ENCODE measurements at places on chromosomes 13 and 19. TPM values are rescaled to one million over a fixed set of nuclear protein-coding genes. Genes with fewer than 3 reads are reported as not detected.

DNA sequence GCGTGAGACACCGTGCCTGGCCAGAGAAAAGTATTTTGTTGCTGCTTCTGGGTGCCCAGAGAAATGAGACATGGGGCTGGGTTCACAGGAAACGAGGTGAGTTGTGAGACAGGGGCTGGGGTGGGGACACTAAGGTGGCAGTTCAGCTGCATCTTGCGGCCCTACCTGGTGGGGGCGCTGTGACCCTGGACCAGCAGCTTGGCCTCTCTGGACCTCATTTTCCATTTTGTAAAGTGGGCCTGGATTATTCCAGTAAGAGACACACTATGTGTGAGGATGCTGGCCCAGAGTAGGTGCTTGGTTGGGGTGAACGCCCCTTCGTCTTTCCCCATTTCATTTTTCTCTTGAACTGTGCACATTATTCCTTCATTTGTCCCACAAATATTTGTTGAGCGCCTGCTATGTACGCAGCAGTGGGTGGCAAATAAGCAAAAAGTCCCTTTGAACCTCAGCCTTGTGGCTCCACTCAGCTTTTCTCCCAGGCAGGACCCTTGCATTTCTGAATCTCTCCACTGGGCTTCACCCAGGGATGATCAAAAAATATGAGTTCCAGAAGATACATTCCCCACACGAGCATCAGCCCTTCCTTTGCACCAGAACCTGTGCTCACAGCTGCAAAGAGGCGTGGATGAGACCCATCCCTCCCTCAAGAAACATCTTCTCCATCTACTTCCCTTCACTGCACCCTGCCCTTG lies 26.6 kb upstream of the OR10H1 start:
- peak; percentile 36 for DNase-seq

DNA sequence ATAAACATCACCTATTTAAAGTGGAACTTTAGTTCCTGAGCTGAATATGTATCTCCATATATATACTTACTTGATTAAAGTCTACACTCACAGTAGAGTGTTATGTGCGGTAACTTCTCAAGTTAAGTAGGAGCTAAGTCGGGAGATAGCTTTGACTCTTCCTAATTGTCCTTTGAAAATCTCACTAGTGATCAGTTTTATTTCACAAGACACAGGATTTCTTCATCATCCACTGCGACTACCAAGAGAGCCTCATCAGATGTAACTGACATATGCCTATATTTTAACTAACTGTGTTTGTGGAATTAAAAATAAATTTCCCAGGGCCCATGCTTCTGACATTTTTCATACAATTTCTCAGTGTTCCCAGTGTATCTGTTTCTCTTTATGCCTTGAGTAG lies 1664.0 kb downstream of the EFNB2 start:
- no peak for DNase-seq

Gene CARM1
- total RNA-seq, result 95.4 TPM

- DNase-seq, result peak; percentile 16
Observed at GRCh38 chr13:112346173-112346898, 29.8 kb upstream of the SPACA7 start.

DNA sequence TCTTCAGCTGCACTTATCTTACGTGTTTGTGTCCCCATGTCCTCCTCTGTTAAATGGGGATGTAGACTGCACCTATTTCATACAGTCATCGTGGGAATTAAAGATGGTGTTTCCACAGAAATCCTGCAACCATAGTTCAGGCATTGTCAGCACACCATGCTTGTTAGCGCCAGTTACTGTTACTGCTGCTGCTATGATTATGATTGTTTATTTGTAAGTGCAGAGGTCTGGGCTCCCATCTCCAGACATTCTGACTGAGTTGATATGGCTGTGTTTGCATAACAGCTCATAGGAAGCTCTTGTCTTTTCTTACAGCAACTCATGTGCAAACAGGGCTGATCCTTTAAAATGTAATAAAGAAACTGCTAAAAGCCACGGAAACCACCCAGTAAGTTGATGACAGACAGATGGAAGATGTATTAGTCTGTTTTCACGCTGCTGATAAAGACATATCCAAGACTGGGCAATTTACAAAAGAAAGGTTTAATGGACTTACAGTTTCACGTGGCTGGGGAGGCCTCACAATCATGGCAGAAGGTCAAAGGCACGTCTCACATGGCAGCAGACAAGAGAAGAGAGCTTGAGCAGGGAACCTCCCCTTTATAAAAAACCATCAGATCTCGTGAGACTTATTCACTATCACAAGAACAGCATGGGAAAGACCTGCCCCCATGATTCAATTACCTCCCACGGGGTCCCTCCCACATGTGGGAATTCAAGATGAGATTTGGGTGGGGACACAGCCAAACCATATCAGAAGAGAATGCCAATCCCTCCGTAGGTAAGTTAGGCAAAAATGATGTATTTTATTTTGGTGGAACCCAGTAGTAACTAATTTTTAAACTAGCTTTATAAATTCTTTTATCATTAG lies 1.6 kb downstream of the ZSCAN5A start:
- DNase-seq, result peak; percentile 9

All from activated CD8-positive, alpha-beta T cell treated with anti-CD3 and anti-CD28 coated beads for 36 hours (primary cell).